ENCODE measurements at places on chromosomes 3 and 15.

- no peak for DNase-seq
Observed at GRCh38 chr3:17469954-17470353, 272.5 kb downstream of the TBC1D5 start.

- DNase-seq = no peak
Observed at GRCh38 chr3:87128006-87128405, 99.1 kb upstream of the CHMP2B start.

DNA sequence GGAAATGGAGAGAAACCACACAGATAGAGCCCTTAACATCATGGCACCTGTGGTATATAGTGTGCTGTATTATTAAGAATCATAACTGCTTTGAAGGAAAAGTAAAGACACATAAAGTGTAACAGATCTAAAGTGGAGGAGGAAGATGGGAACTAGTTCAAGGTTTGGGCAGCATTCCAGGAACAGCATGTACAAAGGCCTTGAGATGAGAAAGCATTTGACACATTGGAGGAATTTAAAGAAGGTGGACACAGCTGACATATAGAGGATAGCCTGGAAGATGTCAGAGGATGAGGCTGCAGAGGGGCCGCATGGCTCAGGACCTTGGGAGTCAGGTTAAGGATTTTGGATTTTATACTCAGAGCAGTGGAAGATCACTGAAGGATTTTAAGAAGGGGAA lies 39.0 kb downstream of the LRTM1 start:
- DNase-seq = no peak

DNA sequence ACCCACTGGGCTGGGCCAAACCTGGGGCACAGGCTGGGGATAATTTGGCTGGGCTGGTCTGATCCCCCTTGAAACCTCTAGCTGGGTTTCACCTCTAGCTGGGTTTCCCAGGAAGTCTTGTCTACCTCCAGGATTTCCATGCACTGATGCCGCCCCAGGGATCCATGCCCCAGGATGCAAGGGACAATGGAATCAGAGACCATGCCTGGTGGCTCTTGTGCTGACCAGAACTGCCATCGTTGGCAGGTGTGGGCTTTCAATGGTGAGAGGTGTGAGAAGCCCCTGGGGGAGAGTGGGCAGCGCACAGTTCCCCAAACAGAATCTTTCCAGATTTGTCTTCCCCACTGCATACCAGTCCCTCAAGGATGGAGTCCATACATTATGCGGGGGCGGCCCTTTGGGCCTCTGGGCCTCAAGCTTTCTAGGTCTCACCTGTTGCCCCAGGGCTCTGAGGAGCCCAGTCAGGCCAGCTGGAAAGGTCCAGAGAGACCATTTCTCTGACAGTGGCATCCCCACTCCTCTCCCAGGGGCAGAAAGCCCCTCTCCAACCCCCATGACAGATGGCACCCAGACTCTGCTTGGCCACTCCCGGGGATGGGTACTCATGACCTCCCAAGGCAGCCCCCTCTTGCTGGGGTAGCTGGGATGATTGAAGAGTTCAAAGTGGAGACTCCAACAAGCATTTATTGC lies 35.4 kb downstream of the EPHB3 start:
- no peak for DNase-seq

GRCh38 chr3:190645932-190646460 lies 132.1 kb downstream of the IL1RAP start:
- no peak for DNase-seq

GRCh38 chr15:86193716-86194380 lies 114.2 kb downstream of the AGBL1 start:
- DNase-seq = no peak

DNA sequence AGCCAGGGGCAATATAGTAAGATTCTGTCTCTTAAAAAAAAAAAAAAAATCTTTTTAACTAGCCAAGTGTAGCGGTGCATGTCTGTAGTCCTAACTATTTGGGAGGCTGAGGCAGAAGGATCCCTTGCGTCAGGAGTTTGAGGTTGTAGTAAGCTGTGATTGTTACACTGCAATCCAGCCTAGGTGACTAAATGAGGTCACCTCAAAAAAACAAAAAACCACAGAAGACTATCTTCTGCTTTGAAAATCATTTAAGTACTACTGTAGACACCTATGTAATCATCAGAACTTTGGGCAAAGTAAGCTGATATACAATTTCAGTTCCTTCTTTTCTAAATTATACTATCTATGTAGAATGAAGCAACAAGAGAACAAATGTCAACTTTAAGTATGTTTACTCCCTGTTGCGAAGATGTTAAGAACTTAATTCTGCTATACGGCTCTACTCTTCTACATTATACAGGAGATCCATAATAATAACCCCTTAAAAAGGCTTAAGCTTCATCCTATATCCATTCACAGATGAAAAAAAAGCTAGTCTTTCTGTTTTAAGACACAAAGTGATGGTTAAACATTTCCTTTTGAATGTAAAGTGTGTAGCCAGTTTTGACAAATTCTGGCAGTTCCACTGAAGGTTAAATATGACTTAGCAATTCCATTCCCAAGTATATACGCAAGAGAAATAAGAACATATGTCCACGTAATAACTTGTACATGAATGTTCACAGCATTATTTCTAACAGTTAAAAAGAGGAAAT lies 15.2 kb downstream of the DAZL start:
- DNase-seq = no peak

GRCh38 chr3:64954995-64955636 lies 267.3 kb upstream of the ADAMTS9 start:
- DNase-seq = no peak

DNA sequence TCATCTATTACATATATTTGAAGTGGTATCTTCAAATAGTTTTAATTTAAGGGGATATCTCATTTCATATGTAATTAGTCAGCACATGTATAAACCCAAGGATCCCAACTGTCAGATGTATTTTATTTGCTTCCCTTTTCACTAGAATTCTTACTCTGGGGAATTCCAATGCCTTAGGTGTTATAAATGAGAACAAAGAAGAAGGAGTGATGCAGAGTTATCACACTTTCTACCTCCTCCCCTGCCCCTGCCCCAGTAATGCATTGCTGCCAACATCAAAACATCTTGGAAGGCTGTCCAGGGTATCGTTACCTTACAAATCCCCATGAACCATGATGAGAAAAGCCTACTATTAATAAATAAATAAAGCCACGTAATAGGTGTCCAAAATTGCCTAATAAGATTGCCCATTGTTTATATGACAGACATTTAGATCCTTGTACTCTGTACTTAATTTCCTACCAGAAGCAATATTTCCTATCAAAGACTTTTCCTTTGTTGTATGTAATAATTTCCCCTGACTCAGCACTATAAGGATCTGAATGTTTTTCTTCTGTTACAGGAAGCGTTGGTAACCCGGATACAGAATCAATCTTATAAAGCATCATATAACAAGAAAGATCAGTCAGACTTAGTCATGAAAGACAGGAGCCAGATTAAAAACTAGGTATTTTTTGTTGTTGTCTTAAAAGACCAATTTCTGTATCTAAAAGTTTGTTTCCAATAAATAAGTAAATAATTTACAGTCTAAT lies 38.8 kb downstream of the CBLB start:
- no peak for DNase-seq

- DNase-seq = no peak
Observed at GRCh38 chr3:13723676-13724207, 156.1 kb downstream of the WNT7A start.

GRCh38 chr15:72967811-72968530 lies 84.3 kb upstream of the NEO1 start:
- DNase-seq = no peak

- DNase-seq = no peak
Observed at GRCh38 chr15:49152552-49153312, 2.7 kb downstream of the COPS2 start.

DNA sequence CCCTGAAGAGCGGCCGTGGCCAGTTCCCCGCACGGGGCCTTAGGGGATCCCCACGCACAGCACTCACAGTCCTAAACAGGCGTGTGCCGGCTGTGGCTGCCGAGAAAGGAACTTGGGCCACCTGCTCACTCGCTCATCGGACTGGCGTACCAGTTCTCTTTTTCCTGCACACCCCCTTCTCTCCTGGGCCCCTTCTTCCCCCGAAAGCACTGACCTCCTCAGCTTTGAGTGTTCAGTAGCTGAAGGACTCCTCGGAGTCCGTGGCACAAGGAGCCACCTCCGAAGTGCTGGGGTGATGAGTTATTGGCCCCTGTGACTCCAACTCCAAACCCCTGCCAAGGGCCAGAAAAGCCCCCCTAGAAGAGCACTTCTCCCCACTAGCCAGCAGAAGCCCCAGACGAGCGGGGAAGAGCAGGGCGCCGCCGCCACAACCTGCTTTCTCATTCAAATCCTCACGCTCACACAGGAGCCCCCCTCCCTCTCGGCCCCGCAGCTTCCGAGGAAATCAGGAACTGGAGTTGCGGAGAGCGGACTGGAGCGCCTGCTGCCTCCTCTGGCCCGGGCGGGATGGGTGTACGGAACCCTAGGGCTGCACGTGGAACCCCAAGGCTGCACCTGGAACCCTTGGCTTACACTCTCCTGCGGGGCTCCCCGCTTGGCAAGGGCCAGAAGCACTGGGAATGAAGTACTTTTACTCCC lies at the start of gene PLCH1:
Gene PLCH1 (minus strand): TSS at position 446 of the 699 bp plus-strand sequence. CDS start 40,847 bp downstream, outside the sequence.
- DNase-seq = no peak

GRCh38 chr3:15452156-15452555 lies 24.8 kb downstream of the EAF1 start:
- DNase-seq = no peak

DNA sequence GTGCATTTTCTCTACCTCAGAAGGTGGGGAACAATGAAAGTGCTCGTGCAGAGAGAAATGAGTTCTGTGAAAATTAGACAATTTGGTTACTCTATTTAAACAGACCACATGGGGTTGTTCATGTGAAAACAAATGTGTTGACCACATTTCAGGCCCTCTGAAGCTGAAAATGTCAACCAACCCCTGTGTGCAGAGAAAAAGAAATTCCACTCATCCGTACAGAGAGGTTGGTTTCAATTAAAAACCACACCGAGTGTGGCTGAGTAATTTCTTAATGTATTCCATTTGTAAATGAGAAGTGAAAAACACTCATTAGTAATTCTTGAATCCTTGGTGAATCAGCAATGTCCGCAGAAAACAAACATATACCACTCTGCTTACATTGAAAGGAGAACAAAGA lies 46.9 kb upstream of the SLC7A14 start:
- DNase-seq = no peak

GRCh38 chr3:63442918-63443317 lies 164.8 kb downstream of the SYNPR start:
- DNase-seq = no peak

DNA sequence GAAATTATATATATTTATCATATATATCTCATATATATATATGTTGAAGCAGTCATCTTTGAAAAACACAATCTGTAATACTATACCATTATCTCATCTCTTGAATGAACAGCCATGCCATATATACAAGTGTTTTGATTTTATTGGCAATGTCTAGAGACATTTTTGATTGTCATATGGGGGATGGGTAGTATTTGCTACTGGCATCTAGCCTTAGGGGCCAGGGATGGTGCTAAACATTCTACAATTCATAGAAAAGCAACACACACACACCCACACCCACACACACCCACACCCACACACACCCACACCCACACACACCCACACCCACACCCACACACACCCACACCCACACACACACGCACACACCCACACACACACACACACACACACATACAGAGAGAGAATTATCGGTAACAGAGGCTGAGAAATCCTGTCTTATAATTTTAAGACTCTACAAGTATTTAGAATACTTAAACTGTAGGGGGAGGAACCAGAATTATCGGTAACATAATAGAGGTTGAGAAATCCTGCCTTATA lies 11.1 kb upstream of the PIK3R4 start:
- no peak for DNase-seq

DNA sequence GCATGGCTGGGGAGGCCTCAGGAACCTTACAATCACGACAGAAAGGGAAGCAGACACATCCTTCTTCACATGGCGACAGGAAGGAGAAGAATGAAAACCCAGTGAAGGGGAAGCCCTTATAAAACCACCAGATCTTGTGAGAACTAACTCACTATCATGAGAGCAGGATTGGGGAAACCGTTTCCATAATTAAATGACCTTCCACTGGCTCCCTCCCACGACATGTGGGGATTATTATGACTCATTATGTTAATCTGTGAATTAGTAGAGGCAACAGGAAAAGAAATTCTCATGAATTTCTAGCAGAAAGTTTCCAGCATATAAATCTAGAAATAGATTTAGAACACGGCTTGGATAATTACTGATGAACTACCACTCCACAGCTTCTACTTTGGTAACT lies 937.3 kb downstream of the ROBO1 start:
- no peak for DNase-seq

GRCh38 chr3:97201814-97202213 lies 387.4 kb downstream of the EPHA6 start:
- no peak for DNase-seq

GRCh38 chr3:72485641-72486040 lies 362.6 kb downstream of the SHQ1 start:
- DNase-seq = no peak

GRCh38 chr15:55791551-55792400 lies 48.8 kb upstream of the PRTG start:
- DNase-seq = no peak

GRCh38 chr15:84609818-84610525 lies 9.2 kb downstream of the ZSCAN2 start:
- no peak for DNase-seq

DNA sequence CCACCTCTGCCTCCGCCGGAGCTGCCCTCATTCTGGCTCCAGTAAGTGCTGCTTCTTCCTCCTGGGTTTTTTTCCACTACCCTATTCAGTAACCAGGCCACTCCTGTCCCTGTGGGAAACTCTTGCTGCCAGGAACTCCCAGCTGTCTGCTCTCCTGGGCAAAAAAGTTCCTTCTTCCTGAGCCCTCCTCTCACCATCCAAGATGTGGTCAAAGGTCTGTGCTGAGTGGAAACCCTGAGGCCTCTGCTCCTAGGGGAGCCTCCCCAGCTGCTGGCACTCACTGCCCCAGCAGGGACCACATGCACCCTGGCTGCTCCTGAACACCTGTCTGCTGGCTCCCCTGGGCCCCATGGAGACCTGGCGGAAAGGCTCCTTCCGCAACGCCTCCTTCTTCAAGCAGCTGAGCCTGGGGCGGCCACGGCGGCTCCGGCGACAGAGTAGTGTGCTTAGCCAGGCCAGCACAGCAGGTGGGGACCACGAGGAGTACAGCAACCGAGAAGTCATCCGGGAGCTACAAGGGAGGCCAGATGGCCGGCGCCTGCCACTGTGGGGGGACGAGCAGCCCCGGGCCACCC lies 454 bp downstream of the C15orf62 start:
- no peak for DNase-seq
